EL (cell line): ENCODE measurements at places on chromosomes 11 and 22.
A peak's percentile ranks its signal among the peaks of the same experiment; 100 is the strongest.

DNA sequence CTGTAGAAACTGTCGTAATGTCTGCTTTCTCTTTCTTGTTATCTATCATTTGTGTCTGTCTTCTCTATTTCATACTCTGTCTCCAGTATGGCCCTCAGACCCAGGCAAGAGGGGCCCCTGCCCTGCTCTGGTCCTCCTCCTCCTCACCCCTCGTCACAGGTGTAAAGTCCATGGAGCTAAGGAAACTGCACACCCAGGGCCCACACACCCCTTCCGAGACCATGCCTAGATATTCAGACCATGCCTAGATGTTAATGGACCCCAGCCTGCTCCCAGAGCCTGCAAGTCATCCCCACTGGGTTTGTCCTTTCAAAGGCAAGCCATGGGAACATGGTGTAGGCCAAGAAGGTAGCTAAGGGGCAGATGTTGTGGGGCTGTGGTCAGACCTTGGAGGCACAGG is 24.1 kb upstream of the ANO1 start:
- DNase-seq, result no peak

DNA sequence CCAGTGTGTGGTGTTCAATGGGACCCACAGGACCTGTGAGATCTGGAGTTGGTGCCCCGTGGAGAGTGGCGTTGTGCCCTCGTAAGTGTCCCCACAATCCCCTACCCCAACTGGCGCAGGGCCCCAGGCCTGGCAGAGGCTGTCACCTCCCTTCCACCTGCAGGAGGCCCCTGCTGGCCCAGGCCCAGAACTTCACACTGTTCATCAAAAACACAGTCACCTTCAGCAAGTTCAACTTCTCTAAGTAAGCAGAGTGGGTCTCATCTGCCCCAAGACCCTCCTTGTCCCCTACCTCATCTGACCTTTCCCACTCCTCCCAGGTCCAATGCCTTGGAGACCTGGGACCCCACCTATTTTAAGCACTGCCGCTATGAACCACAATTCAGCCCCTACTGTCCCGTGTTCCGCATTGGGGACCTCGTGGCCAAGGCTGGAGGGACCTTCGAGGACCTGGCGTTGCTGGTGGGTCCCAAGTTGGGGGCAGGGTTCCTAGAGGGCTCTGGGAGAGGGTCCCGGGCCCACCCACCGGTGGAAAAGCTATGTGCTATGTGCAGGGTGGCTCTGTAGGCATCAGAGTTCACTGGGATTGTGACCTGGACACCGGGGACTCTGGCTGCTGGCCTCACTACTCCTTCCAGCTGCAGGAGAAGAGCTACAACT is 8.1 kb downstream of the P2RX6 start:
- no peak for DNase-seq

DNA sequence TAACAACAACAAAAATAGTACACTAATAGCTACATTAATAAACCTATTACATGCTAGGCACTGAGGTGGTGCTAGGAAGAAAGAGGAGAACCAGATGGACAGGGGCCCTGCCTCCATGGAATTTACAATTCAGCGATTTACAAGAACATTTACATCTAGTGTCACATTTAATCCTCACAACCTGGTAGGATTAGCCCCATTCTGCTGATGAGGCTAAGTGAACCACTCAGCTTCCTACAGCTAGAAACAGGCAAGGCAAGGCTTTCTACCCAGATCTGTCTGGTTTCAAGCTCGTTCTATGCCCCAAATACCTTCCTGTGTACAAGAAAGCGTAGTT is 368.4 kb downstream of the BUD13 start:
- DNase-seq, result no peak

DNA sequence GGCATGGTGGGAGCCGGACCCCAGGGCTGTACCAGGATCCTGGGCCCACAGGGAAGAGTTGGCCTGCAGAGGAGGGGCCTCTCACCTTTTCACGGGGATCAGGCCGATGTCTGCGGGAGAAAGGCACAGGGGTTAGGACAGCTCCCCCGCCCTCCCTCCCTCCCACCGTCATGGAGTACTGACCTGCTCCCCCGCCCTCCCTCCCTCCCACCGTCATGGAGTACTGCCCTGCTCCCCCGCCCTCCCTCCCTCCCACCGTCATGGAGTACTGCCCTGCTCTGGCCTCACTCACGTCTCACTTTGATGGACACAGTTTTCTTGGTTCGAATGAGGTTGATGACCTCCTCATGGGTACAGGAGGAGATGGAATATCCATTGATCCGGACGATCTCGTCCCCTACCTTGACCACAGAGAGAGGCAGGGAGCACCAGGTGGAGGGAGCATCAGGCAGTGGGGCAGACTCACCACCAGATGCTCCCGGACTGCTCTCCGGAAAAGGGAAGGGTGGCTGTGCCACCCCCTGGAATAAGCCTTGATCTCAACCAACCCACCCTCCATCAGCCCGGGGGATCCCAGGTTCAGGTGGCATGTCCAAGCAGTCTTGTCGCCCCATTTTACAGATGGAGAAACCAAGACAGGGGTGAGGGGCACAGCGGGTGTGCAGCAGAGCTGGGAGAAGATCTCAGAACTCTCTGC is 17.1 kb downstream of the USH1C start:
- DNase-seq, result no peak

- DNase-seq, result no peak
Observed at GRCh38 chr22:27514601-27515523, 286.7 kb downstream of the MN1 start.

GRCh38 chr11:59765068-59765735 is 10.0 kb downstream of the STX3 start:
- no peak for DNase-seq

DNA sequence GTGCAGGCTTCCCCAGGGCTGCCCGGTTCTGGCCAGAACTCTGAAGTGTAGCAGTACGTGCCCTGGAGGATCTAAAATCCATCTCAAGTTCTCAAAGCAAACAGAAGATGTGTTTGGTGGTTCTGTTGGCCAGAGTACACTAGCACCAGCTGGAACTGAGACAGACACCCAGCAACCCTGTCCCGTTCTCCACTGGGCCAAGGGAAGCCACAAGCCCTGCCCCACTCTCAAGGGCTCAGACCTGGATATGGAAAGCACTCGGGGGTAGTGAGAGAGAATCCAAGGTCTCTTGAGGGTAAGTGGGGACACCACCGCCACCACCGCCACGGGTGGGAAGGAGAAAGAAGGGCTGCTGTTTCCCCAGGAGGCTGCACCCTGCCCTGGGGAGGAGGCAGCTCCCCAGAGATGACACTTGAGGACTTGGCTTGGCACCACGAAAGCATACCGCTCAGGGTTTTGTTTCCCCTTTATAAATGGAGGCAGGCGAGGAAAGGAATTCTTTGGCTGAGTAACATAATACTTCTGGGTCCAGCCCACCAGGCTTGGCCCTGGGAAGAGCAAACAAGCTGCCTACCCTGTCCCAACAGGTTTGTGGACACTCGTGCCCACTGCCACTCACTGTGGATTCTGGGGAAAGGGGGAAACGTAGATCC is 56.1 kb upstream of the POU2AF1 start:
- no peak for DNase-seq

DNA sequence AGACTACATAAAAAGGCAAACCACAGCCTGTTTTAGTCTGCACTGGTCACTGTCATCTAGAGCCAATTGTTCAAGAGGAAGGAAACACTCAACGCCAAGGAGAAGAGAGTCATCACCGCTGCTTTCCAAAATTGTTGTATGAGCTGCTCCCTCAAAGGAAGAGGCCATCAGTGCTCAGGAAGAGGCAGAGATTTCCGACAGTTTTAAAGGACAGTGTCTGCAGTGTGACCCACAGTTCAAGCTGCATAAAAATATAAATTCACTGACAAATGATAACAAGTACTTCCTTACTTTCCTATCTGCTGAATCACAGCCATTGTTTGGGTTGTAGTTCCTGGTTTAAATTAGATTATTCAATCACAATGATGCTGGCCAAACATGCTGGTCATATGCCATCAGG is 16.4 kb downstream of the PRCP start:
- DNase-seq, result no peak

- peak; percentile 87 for DNase-seq
Observed at GRCh38 chr22:39003165-39003638, 10.9 kb upstream of the APOBEC3C start.

DNA sequence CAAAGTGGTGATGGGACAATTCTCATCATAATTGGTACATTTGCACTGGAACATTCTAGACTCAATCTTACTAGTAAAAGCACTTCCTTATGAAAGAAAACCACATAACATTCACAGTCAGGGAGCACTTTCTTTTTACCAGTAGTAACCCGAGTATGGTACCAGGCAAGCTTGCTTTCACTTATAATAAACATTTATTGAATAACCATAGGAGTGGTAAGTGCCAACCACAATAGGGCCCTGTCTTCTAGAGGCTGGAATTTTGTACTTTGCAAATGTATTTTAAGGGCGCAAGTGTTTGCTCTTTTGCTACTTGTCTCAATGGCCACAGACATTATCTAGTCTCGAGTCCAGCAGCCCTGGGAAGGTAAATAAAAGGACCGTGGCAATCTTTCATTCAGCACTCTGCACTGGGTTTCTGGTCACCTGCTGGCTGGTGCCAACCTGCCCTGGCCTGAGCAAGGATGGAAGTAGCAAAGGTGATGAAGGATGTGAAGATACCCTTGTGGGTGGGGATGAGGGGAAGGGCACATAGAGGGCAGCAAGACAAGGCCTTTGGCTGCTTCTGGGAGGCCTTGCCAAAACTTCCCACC is 24.2 kb downstream of the C22orf31 start:
- DNase-seq, result no peak

GRCh38 chr11:8384199-8384821 is 120.6 kb upstream of the LMO1 start:
- DNase-seq, result peak; percentile 69

DNA sequence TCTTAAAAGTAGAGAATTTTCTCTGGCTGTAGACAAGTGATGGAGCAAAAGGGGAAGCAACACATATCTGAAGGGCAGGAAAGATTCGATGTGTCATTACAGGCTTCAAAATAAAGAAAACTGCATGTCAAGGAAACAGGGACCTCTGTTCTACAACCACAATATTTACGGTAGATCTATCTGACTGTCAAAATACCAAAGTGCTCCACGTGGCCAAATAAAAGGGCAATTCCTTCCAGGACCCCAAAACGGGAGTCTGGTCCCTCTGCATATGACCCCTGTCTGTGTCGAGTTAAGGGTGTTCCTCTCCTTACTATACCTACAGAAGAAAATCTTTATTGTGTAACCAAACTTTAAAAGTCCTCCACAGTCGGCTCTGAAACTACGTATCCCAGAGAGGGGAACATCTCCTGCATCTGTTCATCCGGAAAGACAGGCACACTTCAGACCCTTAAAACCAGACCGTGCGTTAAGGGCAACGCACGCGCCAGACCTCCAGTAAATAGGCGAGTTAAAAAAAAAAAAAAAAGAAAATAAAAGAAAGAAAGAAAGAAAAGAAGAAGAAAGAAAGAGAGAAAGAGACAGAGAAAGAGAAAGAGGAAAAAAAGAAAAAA is 756 bp downstream of the CLNS1A start:
- no peak for DNase-seq

GRCh38 chr11:60378354-60378753 is at the start of gene MS4A7:
TSS of gene MS4A7 (plus strand) at chr11:60378532. CDS start at chr11:60383142, 4,610 bp downstream.
- no peak for DNase-seq

DNA sequence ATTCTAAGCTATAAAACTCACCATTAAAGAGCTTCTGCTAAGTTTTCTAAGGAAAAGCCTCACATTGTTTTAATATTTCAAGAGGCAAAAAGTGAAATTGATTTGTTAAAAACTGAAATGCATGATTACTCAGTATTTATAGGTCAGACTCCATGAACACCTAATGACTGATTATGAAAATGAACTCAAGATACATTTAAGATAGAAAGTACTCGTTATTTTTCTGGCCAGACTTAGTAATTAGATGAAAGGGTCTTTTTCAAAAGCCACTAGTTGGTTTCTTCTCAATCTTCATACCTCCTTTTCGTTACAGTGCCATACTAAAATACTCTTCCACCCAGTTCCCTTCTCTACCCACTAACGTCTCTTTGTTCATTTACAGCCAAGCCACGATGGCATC is 56.3 kb downstream of the VSIG10L2 start:
- no peak for DNase-seq

- DNase-seq, result no peak
Observed at GRCh38 chr11:64372802-64373597, 14.0 kb downstream of the RPS6KA4 start.

GRCh38 chr11:121067026-121067425 is 34.0 kb upstream of the TECTA start:
- no peak for DNase-seq

DNA sequence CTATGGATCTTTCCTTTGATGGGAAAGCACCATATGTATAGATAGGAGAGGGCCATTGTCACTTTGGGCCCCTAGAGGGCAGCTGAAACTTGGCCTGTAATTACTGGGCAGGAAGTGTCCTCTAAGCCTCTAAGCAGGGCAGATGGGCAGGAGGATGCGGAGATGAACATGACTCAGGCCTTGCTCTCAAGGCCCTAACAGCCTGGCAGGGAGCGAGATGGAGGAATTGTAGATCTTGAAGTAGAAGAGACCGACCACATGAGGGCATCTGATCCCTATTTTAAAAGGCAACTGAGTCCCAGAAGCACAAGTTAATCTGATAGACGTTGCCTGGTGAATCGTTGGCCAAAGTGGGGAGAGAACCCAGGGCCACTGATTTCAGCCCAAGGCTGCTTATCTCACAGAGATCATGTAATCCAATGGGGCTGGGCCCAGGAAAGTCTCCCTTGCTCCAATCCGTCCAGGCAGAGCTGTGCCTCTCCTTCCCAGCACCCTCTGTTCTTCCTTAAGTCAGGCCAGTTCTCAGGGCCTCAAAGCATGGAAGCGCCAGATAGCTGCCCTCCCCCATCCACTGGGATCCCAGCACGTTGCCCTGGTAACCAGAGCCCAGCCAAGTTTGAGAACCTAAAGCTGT is 2.5 kb upstream of the SEPTIN3 start:
- peak; percentile 98 for DNase-seq

DNA sequence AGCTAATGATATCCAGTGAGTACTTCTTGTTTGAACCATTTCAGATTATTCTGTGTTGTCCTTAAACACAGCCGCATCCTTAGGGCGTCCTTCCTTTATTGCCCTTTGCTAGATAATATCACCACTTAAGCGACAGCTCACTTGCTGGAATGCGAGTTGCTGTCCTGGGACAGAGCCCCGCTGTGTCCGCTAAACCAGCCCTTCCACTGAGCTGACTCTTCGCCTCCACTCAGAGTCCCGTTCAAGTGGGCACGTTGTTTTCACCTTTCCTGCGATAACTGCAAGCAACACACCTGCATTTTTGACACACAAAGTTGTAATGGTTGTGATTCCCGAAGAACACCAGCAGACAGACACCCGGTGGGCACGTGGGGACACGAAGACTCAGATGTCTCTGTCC is 140.0 kb downstream of the TBC1D22A start:
- no peak for DNase-seq

GRCh38 chr11:61539831-61540357 is 31.3 kb downstream of the LRRC10B start:
- DNase-seq, result no peak

GRCh38 chr22:33597274-33597985 is 322.8 kb downstream of the LARGE1 start:
- no peak for DNase-seq

DNA sequence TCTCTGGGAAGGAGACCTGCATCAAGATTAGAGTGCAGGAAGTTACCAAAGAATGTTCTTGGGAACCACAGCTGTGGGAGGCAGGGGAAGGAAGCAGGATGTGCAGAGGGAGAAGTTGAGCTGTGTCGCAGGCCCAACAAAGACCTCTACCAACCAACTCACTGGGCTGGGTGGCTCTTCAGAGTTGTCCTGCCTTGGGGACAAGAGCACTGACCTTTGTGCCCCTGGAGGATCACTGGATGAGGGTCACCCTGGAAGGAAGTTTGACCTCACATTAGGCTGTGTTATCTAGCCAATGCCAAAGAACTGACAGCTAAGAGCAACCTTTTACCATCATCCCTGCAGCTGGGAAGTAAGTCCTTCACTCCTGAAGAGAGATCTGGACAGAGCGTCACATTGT is 130.6 kb downstream of the RRAS2 start:
- no peak for DNase-seq

- DNase-seq, result no peak
Observed at GRCh38 chr11:97814325-97814959, 1206.3 kb upstream of the CNTN5 start.
